Effector CD4-positive, alpha-beta T cell (primary cell): ENCODE measurements at places on chromosomes 16 and 17.

GRCh38 chr16:83561876-83562275, 245.9 kb upstream of the HSBP1 start:
- no peak for DNase-seq

- no peak for DNase-seq
Measured at GRCh38 chr16:57865746-57866528, 63.6 kb upstream of the KIFC3 start.

- DNase-seq = no peak
Measured at GRCh38 chr16:12120217-12120981, 143.9 kb downstream of the SNX29 start.

DNA sequence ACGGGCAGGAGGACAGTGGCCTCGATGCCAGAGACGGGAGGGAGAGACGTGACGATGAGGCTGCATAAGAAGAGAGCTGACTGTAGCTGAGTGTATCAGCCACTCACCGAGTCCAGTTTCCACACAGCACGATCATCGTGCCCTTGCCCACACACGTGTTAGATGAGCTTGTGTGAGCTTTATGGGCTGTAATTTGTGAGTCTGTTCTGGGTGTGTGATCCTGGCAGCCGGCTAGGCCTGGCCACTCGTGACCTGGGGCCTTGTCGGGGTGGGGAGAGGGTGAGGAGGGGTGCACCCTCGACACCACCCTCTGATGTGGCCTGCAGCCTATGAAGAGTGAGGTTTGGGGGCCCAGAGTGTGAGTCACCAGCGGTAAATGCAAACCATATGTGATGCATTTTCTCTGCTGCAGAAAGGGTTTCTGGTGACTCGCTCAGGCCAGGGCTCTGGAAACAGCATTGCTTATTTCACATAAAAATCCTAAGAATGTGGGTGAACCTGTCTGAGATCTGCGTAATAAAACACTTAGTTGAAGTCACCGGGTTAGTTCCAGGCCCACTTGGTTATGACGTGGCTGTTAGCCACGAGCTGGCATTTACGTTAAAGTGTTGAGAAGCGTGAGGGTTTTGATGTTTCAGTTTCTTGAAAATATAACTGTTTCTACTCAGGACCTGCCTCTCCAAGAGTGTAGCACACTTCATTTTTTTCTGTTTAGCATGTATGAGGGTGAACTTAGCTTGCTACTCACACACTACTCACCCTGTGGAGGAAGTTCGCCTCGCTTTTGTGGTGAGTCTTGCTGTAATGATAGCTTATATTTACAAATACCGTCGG, 4.2 kb downstream of the METRNL start:
- DNase-seq = peak; percentile 47
